ENCODE measurements at places on chromosomes 2 and 18. TPM values are rescaled to one million over a fixed set of nuclear protein-coding genes. Genes with fewer than 3 reads are reported as not detected.

Gene RAPH1
- total RNA-seq: 35.0 TPM

DNA sequence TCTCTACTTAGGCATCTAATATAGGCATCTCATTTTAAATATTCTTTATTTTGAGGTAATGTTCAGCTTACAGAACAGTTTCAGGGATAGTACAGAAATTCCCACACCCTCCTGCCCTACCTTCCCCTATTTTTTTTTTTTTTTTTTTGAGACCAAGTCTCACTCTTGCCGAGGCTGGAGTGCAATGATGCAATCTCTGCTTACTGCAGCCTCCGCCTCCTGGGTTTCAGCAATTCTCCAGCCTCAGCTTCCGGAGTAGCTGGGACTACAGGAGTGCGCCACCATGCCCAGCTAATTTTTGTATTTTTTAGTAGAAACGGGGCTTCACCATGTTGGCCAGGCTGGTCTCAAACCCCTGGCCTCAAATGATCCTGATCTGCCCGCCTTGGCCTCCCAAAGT is 97.6 kb downstream of the EPB41L5 start:
- no peak for DNase-seq

DNA sequence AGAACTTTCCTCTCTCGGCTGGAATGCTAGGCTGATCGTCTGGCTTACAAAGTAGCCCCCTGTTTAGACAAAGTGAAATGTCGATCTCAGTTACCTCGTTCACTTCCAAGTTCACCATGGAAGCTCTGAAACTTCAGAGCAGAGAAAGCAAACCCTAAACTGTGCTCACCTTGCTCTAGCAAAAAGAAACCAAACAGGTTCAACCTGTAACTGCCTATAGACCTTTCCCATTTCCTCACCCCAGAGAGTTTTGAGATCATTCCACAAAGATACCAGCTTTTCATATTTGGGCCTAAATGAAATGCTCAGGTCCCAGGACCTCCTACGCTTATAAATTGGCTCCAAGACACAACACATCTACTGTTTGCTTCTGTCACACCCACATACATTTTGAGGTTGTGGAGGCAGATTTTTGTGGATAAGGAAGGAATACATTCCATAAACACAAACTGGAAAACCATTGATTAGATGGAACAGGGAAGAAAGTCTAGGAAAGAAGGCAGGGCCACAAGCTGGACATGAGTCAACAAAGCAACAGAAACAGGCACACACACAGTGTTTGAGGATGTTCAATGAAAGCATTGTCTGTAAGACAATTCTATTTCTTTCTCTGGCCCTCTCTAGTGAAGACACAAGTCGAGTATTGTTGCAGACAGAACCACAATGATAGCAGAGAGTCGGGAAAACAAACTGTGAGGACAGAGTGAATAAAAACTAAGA is 52.8 kb upstream of the TGIF1 start:
- DNase-seq: no peak

- DNase-seq: no peak
Observed at GRCh38 chr2:57461624-57462023, 585.0 kb upstream of the VRK2 start.

- DNase-seq: no peak
Observed at GRCh38 chr2:81481994-81482368, 1177.4 kb upstream of the LRRTM1 start.
